Stimulated activated naive CD8-positive, alpha-beta T cell treated with anti-CD3 and anti-CD28 coated beads, Interleukin-15, Interleukin-2, amounts not matched to agents 100 U/mL and 50 U/mL, for 24 hours (primary cell): ENCODE measurements at places on chromosomes 3 and 15.

DNA sequence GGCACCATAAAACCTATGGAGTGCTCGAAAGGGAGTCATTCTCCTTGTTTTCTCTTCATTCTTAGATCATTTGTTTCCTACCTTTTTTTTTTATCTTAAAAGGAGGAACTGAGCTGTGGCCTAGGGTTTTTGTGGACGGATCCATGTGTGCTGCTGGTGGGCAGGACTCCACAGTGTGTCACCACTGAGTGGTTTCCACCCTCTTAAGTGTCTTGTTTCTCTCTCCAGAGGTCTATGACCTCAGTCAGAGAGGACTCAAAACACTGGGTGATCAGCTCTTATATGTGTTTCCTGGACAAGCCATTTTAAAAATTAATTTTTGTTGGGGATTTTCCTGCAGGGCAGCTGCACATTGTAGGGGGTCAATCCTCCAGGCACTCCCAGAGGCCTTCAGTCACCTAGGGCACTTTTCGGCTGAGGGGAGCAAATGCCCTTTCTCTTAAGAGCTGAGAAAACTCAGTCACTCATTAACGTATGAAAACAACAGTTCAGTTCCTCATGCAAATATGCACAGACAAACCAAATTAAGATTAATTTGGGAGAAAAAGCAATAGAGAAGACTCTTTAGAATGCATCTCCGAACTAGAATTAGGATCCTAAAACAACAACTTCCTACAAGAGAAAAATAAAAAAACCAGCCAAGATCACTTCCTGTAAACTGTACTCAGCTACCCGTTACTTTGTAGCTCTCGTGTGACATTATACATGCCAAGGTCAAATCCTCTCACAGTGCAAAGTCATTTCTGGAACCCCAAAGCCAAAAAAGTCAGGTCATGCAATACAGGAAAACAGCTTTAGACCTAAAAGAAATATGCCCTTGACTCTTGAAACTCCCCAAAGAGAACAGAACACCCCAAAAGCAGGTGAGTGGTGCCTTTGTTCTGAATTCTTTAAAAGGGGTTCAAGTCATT is 27.6 kb upstream of the FAM3D start:
- DNase-seq = no peak

DNA sequence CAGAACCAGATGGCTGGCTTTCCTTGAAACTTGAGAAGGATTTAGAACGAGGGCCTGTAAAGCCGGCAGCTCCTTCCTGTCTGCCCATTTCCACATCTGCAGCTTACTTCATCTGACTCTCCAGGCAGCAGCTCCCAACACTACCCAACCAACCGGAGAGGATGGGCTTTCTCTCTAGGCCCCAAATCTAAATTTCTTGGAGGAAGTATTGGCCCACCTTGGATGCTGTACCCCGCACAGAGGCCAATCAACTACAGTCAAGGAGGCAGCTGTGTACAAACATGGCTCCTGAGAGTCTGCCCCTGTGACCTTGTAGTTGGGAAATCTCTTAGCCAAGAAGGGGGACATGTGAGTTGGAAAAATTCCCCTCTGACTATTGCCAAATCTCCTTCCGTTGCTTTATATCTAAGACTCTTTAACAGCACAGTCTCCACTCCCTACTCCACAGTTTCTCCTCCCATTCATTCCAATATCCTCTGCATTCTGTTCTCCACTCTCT is 8.0 kb upstream of the ACAP2 start:
- no peak for DNase-seq

DNA sequence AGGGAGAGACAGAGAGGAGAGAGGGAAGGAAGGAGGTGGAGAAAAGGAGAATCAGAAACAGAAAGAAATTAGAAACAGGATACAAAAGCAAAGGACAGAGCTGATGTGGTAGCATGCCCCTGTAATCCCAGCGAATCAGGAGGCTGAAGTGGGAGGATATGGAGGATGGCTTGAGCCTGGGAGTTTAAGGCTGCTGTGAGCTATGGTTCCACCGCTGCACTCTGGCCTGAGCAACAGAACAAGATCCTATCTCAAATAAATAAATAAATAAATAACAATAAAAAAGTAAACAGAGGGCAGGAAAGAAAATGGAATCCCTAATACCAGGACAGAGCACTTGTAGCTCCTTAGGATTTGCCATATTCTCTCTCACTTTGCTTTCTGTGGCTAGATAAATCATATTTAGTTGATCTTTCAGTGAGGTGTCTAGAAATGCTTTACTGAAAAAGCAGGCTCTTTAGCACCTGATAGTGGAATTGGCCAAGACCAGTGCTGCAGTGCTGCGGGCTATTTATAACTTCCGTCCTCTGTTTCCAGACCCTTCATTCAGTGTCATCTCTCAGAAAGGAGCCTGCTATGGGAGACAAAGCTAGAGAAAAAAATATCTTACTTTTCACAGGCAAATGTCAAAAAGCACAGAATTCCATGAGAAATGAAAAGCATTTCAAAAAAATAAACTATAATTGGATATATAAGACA is 20.0 kb upstream of the SLC28A2 start:
- no peak for DNase-seq

- DNase-seq = no peak
Measured at GRCh38 chr15:80323285-80323684, 71.3 kb upstream of the CTXND1 start.

DNA sequence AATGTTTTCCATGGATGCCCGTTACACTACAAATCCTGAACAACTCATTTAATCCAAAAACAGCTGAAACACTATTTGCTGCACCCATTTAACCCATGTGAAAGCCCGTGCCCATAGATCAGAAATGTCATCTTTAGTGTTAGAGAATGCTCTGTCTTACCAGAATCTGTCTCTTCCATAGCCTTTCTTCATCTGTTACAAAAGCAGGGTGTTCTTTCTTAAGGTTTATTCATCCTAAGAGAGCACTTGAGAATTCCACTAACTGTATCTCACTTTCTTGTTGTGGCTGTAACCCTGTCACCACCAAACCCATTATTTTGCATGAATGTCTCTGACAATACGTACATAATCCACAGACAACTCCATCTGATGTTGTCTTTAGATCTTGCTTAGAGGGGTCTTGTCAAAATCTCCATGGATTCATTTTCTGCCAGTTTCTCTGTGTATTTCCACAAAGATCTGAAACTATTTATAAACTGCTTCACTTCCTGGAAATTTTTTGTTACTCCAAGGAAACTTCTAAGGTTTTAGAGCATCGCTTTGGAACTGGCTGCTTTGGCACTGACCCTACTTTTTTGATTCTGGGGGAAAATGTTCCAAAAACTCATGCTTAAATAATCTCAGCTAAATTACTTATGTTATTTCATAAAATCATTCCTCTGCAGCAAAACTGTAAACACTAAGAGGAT is 167.8 kb upstream of the CCDC54 start:
- no peak for DNase-seq

DNA sequence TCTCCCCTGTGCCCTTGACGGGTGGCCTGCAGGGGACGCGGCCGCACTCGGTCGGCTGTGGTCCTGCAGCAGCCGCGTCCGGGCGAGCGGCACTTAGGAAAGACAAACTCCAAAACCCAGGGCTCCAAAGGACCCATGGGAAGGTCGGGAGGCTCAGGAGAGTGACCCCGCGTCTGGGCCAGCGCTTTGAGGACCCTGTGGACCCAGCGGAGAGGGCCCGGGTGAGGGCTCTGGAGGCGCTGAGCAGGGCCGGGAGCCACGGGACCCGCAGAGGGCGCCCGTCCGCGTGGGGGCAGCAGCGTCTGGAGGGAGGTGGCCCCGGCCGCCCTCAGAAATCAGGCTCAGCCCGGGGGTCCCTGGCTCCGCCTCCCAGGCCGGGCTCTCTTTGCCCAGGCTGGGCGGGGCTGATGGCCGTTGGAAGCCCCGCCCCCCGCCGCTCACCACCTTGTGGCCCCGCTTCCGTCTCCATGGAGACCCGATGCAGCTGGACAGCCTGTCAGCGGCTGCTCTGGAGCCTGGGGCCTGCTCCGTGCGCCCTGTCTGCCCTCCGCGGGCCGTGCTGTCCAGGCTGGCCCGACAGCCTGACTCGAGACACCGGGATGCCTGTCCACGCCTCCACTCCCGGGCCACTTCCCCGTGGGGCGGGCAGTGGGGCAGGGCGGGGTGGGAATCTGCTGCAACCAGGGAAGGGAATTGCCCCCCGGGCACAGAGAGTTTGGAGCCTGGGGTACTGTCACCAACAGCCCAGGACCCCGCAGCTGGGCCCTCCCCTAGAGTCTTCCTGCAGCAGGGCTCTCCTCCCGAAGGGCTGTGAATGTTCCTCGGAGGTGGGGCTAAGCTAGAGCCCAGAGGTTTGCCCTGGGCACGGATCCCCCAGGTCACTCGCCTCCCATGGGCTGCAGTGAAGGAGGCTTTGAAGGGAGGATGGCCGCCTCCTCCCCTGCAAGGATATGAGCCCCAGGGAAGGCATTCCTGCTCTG is 34.8 kb upstream of the RPL32 start:
- DNase-seq = peak; percentile 32

GRCh38 chr15:74397239-74398068 is 30.0 kb upstream of the CYP11A1 start:
- DNase-seq = no peak

- no peak for DNase-seq
Measured at GRCh38 chr15:95450413-95450812, 880.1 kb upstream of the NR2F2 start.

DNA sequence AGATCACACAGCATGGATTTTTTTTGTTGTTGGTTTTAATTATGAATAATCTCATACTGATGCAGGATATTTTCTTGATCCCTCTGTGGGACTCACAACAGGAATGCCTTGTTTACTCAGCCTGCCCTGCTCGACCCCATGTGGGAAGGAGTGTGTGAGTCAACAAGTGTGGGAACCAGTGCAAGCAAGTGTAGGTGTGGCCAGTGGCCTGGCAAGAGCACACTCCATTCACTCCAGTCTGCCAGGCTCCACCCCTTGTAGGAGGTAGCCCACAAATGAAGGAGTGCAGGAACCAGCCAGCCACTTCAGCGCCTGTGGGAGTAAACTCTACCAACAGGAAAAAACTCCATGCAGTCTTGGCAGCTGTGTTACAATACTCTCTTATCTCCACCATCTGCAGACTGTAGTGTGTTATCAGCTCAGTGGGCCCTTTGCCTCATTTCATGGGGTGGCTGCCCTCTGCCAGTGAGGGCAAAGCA is 393.6 kb downstream of the OTOL1 start:
- no peak for DNase-seq

- DNase-seq = no peak
Measured at GRCh38 chr15:45732662-45733061, 97.8 kb downstream of the SQOR start.

DNA sequence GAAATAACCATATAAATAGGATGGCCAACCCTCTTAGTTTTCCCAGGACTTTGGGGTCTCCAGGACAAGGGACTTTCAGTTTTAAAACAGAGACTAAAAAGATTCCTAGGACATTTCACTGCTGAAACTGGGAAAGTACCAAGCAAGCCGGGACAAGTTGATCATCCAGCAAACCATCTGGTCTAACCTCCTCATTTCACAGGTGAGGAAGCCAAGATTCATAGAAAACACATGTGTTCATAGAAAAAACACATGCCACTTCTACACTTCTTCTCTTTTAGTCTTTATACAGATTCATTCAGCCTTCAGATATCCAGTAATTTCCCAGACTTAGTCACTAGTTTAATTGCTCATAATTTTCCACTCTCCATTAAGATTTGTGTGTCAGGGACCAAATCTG is 165.6 kb upstream of the CCDC54 start:
- DNase-seq = no peak

GRCh38 chr3:126142652-126143051 is 37.7 kb downstream of the ALDH1L1 start:
- DNase-seq = no peak

- no peak for DNase-seq
Measured at GRCh38 chr3:134609821-134610431, 40.9 kb downstream of the KY start.

GRCh38 chr3:138833899-138834595 is 681 bp downstream of the PIK3CB start:
- DNase-seq = peak; percentile 64

- no peak for DNase-seq
Measured at GRCh38 chr15:62624547-62625378, 417.8 kb upstream of the TPM1 start.

DNA sequence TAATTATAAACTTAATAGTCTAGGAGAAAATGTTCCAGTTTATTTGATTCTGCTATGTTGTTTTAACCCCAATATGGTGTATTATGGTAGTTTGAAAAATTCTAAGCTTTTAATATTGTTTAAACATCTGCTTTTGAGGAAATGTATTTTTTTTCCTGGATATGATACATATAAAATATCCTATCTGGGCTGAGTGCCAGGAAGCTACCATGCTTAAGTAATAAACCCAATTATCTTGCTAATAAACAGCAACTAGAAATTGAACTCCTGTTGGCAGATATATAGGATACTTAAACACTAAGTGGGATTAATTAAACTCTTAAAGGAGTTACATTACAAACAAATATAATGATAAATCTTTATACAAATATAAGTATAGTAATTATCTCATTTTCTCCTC is 293.7 kb upstream of the GRM7 start:
- DNase-seq = no peak

- DNase-seq = no peak
Measured at GRCh38 chr3:138389144-138389601, 40.8 kb downstream of the MRAS start.

DNA sequence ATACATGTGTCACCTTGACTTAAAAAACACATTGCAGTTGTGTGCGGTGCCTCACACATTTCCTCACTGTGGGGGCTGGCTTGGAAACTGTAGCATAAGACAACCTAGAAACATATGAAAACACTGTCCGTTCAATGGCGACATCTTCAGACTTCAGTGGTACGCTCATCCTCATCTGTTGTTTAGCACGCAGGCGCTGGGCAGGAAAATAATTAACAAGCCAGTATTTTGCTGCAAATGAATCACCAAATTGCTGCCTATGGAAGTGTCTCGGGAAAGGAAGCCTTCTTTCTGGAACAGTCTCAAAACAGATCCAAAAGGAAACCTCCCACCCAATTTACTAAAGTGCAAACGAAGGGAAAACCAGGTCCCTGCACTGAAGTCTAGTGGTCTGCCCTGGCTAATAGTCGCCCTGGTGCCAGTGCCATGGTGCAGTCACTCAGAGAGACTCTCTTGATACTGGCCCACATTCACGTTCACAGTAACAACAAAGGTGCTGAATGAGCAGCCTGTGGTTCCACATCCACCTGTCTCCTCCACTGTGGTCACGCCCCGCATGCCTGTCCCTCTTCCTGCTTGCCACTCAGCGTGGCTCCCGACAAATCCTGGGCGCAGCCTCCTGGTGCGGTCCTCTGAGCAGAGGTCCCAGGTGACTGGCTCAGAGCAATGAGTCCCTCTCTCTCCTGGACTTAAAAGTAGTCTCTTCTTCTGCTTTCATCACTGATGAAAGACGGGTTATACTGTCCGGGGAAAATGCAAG is 35.6 kb upstream of the MUC13 start:
- DNase-seq = no peak
